ENCODE measurements at places on chromosomes 11 and 22.
A peak's percentile ranks its signal among the peaks of the same experiment; 100 is the strongest.

DNA sequence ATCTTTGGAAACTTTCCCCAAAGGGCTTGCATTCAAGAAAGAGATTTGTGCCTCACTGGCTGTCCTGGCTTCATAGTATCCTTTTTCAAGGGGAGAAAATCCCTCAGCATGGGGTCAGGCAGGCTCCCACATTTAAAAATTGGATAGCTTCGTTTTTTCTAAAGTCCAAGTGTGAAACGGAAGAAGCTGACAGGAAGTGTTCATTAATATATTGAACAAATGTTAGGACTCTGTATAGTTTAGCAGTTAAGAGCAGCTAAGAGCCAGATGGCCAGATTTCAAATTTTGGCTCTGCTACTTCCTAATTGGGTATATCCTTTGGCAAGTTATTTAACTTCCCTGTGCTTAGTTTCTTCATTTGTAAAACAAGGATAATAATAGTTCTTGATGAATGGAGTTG lies 354.9 kb upstream of the FAT3 start:
- no peak for DNase-seq

DNA sequence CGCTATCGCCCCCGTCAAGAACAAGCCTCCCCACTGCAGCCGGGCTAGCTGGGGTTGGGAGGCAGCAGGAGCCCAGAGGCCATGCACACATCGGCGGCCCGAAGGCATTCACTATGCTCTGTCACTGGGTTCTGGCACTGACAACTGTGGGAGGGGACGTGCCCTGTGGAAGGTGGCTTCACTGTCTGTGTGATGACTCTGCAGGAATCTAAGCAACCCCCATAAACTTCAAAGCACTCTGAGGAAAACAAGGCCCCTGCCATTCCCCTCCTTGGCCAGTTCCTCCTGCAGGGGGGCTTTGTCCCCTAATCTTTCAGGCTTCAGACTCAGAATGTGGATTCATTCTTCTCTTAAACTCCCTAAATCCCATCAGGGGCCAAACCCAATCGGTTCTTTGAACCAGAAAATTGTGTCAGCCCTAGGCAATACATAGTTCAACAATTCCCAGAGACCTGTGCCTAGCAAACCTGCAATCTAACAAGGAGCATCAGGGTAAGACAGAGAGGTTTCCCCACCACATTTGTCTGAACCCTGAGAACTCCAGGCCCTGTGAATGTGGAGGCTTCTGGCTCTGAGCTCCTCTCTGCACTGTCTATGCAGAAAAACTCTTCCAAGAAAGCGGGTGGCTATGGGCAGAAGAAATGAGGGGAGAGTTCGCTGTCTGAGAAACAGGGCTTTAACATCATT lies 1477.2 kb downstream of the TBC1D22A start:
- DNase-seq, result no peak

DNA sequence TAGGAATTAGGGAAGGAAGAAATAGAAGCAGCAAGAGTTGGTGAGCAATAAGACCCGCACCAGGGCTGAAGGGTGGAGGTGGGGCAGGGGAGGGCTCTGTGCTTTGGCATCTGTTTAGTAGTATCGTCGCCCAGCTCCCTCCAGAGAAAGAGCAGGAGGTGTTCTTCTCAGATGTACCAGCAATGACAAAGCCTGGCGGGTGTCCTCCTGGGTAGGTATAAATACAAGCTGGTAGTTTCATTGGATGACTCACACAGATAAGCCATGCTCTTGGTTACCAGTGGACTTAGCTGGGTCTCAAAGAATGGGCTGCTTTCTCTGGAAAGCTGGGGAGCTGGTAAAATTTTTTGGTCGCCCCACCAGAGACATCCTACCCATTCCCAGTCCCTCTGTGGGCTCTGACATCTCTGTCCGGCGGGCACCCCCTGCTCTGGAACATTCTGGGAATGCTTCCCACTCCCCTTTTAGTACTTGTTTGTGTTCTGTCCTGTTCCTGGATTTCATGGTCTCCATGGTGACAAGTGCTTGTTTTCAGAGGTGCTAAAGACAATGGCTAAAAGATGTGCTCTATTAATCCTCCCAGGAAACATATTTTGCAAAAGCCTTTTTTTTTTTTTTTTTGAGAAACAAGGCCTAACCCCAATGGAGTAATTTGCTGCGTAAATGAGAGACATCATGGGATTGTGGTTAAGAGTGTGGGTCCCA lies 15.4 kb upstream of the TUBA8 start:
- no peak for DNase-seq

- peak; percentile 73 for DNase-seq
Observed at GRCh38 chr22:45101515-45102227, 62.1 kb upstream of the NUP50 start.

- DNase-seq, result no peak
Observed at GRCh38 chr11:68806931-68807844, 34.5 kb downstream of the CPT1A start.

DNA sequence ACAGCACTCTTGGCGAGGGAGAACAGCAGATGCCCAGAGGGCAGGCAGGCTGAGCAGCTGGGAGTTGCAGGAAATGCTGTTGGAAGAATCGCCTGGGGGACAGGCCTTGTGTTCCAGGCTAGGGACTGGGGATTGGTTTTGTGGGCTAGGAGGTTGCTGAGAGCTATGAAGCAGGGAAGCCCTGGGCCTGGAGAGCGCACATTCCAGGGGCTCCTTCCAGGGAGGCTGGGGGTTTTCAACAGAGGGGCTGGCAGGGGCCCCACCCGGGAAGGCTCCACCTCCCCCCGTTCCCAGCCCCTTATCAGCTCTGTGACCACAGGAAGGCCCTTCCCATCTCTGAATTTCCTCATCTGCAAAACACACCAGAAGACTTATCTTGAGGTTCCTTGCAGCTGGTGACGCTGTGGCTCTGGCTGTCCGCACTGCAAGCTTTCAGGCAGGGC lies 21.7 kb downstream of the WNT11 start:
- DNase-seq, result no peak

- DNase-seq, result no peak
Observed at GRCh38 chr11:120284272-120284671, 40.8 kb upstream of the TLCD5 start.

- no peak for DNase-seq
Observed at GRCh38 chr22:19553201-19553600, 29.0 kb upstream of the CLDN5 start.

Measured in CD14-positive monocyte (primary cell).